Stimulated activated CD8-positive, alpha-beta memory T cell treated with anti-CD3 and anti-CD28 coated beads, Interleukin-4, amount 100 ng/mL, for 1 hour (primary cell): ENCODE measurements at places on chromosomes 5 and 9.

GRCh38 chr5:127084656-127085055, 11.4 kb upstream of the C5orf63 start:
- DNase-seq, result no peak

GRCh38 chr9:8095672-8096086, 296.1 kb upstream of the DMAC1 start:
- DNase-seq, result no peak

- DNase-seq, result no peak
Measured at GRCh38 chr5:158998793-158999325, 100.9 kb downstream of the EBF1 start.

- no peak for DNase-seq
Measured at GRCh38 chr5:52961274-52961681, 27.9 kb upstream of the ITGA2 start.

DNA sequence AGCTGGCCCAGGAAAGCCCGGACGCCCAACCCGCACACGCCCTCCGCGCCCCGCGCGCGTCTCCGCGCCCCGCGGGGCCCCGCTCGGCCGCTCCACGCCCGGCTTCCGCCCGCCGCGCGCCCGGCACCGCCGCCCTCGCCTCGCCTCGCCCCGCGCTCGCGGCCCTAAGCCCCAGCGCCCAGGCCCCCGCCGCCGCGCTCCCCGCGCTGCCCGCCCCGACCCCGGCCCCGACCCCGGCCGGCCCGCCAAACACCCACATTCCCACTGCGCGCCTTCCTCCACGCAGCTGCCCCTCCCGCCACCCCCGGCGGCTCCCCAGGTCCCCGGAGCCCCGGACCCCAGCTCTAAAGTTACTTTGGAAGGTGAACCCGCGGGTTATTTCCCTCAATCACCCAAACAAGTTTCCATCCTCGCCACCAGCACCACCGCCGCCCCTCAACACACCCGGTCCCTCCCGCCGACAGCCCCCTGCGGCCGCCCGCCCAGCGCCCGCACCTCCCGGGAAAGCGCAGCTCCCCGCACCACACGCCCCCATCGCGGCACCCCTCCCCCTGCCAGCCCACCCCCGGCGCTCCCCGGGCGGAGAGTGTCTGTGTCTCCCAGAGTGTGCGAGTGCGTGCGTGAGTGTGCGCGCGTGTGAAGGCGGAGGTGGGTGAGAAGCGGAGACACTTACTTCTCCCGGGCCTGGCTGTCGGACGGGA, 439 bp downstream of the SSBP2 start:
- DNase-seq, result no peak

- DNase-seq, result no peak
Measured at GRCh38 chr9:136578915-136579649, 33.2 kb upstream of the NOTCH1 start.
